ENCODE measurements at places on chromosomes 5 and 9. TPM values are rescaled to one million over a fixed set of nuclear protein-coding genes. Genes with fewer than 3 reads are reported as not detected.

- peak; percentile 54 for DNase-seq
Observed at GRCh38 chr5:36743891-36744772, 132.4 kb upstream of the NIPBL start.

DNA sequence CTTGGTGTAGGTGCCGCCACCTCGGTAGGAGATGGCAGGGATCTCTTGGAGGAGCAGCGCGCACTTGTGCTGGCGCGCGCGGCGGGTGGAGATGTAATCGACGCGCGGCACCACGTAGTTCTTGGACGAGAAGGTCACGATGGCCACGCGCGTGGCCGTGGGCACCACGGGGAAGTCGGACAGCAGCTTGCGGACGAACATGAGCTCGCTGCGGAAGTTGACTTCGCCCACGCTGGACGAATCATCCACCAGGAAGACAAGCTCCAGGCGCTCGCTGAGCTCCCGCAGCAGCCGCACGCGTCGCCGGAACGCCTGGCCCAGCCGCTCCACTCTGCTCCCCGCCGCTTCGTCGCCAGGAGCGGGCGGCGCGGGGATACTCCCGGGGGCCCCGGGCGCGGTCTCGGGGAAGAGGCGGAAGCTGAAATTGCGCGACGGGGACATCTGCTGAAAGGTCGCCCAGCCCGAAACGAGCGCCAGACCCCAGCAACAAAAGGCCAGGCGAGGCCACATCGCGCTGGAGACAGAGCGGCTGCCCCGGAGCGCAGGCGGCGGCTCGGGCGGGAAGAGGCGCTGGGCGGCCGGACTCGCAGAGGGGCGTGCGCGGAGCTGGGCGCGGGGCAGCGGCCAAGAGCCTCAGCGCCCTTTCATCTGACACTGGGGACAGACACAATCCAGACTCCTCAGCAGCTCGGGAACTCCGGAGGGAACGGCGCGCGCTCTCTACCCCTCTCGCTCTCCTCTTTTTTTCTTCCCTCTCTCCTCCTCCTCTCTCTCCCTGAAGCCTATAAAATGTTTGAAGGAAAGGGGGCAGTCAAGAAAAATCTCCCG, at the start of gene SVEP1:
TSS of gene SVEP1 (minus strand) at position 708 of the 828 bp plus-strand sequence. CDS start at position 510, 198 bp downstream.
- DNase-seq = no peak

DNA sequence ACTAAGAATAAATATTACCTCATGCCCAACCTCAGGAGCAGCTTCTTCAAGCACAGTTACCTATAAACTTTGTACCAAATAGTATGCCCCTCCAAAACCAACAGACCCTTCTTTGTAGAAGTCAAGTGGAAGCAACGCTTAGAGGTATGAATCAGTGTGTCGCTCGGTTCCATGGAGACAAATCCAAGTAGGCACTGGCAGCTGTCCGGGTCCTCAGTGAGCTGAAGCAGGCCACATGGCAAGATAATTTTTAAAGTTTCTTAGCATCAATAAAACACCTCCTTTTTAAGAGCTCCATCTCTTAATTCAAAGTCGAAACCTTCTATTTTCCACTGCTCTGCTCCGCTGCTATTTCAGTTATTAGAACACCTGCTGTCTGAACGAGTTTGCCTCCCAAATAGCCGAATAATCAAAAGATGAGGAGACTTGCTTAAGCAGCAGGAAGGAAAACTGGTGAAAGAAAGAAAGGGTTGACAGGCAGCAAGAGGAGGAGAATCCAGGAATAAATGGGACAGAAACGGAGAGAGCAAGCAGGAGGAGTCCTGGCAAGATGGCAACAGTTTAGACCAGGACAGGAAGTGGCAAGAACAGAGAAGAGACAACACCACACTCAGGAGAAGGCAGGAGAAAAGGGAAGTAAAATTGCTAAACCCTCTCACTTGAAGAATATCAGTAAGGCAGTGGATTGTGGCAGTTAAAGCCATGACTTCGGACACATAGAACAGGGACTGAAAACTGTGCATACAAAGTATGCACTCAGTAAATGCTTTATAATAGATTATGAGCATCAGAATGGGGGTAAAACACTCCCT, 65.0 kb downstream of the PPP2R2B start:
- no peak for DNase-seq

- DNase-seq = no peak
Observed at GRCh38 chr5:76388791-76389512, 14.1 kb upstream of the IQGAP2 start.

GRCh38 chr5:138180183-138180782, 1.4 kb downstream of the KIF20A start:
- peak; percentile 73 for DNase-seq

DNA sequence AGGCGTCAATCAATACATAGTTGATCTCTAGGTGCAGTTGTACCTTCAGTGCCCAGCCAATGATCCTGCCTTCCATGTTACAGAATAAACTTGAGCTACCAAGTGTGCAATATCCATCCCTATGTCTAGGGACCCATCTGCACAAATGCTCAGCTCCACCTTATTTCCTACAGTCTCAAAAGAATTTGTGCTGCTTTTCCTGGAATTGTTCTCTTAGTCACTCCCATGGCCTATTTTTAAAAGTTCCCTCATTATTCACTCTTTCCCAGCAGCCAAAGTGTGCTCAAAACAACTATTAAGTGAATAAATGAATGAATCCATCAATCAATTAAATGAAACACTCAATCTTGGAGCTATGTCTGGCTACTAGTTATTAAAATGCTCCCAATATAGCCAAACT, 14.7 kb downstream of the LIX1 start:
- no peak for DNase-seq

The ARHGAP26 gene
- 18.2 TPM for total RNA-seq

Data from HepG2 (cell line).